ENCODE measurements at places on chromosomes 3 and 15. TPM values are rescaled to one million over a fixed set of nuclear protein-coding genes. Genes with fewer than 3 reads are reported as not detected.

Gene NUP210
- total RNA-seq = 148 TPM

Gene ARL14
- not detected for total RNA-seq

Gene ACKR2
- total RNA-seq = 0.42 TPM

Gene SLC15A2
- total RNA-seq = 0.49 TPM

Gene CCR4
- 27.9 TPM for total RNA-seq

Gene IL5RA
- not detected for total RNA-seq

Gene BCHE
- not detected for total RNA-seq

Gene KLHL40
- not detected for total RNA-seq

Gene ZMYND10
- 0.54 TPM for total RNA-seq

- DNase-seq = no peak
Observed at GRCh38 chr3:56005196-56005805, 463.0 kb downstream of the ERC2 start.

DNA sequence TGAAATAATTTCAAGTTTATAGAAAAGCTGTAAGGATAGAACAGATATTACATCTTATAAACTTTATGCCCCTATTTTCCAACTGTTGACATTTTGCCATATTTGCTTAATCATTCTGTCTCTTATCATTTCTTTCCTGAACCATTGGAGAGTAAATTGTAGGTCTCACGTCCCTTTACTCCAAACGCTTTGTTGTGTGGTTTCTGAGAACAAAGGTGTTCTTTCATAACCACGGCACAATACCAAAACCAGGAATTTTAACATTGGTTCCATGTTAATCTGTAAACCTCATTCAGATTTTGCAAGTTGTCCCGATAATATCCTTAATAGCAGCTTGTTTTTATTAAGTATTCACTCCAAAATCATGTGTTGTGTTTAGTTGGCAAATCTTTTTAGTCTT lies 134.8 kb downstream of the AKAP13 start:
- DNase-seq = no peak

DNA sequence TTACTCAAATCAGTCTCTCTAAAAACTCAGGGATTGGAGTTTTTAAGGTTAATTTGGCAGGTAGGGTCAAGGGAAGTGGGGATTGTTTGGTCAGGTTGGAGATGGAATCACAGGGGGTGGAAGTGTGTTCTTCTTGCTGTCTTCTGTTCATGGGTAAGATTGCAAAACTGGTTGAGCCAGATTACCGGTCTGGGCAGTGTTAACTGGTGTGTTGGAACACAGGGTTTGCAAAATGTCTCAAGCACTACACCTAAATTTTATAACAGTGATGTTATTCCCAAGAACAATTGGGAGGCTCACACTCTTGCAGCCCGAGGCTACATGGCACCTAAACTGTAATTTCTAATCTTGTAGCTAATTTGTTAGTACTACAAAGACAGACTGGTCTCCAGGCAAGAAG lies 425.4 kb downstream of the PLOD2 start:
- DNase-seq = no peak

DNA sequence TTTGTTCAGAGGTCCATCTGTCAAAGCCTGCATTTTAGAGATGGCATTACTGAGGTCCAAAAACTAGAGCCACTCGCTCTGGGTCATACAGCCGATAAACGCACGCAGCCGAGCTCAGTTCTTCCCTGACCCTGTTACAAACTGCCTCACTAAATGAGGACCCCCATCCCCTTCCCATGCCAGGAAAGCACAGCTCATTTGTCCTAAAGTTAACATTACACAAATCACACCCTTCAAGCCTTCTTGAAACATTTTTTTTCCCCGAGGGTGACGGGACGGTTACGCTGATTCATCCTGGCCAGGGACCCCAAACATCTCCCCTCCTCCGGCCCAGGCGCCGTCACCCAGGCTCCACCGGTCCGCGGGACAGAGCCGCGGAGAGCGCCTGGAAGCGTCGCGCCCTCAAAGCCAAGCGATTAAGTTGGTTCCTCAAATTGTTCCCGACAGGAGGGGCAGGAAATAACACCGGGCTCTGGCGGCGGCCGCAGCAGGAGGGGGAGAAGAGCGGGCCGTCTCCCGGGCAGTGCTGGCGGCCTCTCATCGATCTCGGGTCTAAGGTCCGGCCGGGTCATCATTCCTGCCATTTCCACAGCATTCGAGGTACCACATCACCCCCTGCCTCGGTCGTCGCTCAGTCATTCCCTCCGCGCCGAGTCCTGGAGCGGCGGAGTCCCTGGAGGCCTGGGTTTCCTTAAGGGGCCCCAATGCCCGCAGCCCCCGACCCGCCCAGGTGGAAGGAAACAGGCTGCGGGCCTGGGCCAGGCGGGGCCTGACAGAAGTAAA lies 619 bp upstream of the CMTM8 start:
- no peak for DNase-seq

DNA sequence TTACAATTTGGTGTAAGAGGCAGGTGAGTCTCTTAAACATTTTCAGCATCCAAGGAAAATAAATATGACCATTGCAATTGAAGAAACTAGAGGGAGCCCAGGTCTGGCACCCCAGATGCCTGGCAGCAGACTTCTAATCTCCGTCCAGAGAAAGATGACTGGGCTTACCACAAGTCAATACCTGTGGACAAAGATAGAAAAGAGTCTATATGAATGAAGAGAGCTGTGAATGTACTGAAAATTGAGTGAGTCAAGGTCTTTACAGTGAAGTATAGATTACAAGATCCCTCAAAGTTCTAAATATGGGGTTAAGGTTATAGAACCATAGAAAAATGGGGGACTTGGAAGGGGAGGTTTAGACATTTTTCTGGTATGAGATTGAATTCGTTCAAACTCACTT lies 827.4 kb upstream of the NR2F2 start:
- DNase-seq = no peak

DNA sequence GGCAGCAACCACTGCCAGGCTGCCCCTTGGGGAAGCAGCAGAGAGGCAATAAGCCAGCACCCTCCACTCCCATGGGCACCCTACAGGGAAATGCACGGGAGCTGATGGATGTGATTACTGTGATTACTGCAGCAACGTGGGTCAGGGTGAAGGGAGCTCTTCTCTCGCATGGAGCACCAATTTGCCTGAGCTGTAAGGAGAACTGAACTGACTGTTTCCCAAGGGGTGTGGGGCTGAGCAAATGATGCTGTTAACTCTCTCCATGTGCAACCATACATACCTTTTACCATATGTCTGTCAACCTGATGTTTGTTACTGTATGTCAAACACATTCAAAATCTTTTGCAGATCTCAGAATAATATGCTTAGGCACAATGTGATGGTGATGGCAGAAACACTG lies 680.6 kb downstream of the SQOR start:
- DNase-seq = no peak

DNA sequence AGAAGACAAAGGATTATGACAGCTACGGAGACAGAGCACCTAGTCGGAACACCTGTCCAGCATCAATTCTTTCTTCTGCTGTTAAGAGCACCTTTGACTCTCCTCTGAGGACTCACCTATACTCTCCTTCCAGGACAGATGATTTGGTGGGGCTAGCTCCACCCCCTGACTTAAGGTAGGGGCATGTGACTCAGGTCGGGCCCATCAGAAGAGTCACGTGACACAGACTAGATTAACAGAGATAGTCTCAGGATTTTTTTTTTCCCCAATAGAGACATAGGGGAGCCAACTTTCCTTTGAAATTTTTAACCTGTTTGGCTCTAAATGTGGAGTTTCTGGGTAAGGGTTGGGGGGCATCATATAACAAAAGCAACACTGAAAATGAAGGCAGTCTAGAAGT lies 11.4 kb upstream of the WNT5A start:
- DNase-seq = no peak

- no peak for DNase-seq
Observed at GRCh38 chr3:308597-309321, 112.2 kb downstream of the CHL1 start.

DNA sequence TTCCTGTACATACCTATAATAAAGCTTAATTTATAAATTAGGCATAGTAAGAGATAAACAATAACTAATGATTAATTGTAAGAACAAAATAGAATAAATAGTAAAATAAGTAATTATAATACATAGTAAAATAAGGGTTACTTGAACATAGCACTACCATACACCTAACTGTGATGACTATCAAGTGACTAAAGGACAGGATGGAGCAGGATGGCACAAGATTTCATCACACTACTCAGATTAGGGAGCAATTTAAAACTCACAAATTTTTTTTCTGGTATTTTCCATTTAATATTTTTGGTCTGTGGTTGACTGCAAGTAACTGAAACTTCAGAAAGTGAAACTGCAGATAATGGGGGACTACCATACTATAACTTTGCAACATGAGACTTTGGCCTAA lies 14.8 kb downstream of the RFX7 start:
- DNase-seq = no peak

DNA sequence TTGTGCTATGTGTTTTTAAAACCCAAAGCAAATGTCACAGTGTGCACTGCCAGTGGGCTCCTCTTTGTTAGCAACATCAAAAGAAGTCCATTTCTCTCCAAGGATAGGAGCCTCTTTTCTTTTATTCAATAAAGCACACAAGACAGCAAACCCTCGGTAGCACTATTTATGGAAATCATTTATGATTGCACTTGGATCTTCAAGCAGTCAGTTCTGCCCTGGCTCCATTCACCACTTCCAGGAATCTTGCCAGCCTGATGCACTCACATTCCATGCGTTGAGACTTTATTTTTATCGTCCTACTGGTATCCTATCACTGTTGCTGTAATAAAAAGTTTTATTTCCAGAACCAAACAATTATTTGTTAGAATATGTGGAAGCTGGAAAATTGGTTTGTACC lies 412.1 kb downstream of the TBL1XR1 start:
- no peak for DNase-seq

GRCh38 chr3:172339892-172340291 lies 108.4 kb downstream of the GHSR start:
- DNase-seq = no peak

GRCh38 chr15:56492791-56493555 lies 28.0 kb upstream of the MNS1 start:
- DNase-seq = no peak

GRCh38 chr3:58585005-58585786 lies 8.0 kb upstream of the FAM107A start:
- DNase-seq = peak; percentile 79

GRCh38 chr3:172307141-172307560 lies 141.1 kb downstream of the GHSR start:
- no peak for DNase-seq

DNA sequence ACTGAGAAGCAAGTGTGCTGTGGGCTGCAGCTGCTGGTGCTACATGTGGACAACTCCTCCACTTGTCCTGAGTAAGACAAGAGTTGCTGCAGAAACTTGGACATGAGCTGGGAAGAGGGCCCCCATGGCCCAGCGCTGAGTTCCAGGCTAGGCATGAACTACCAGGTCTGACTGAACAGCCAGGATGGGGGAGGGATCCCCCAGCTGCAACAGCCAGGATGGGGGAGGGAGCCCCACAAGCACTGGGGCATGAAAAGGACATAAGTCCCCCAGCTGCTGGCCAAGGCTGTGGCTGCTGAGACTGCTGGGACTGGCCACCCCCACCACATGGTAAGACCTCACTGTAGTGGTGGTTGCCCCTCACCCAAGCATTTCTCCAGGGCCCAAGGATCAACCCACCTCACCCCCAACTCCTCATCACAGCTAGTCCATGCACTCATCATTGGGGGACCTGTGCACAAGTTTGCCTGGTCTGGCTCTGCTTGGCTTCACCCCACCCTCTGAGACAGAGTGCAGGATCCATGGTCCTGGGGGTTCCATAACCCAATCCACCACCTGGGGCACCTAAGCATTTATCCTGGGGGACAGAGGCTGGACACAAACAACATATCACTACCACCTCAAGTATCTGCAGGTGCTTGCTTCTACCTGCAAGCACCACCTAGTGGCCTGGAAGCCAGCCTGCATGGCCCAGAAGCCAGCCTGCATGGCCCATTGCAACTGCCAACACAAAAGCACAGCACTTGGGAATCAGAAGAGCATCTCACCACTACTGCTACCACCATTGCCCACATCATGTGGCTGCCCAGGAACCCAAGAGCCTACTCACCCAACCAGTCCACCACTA lies 84.5 kb upstream of the STT3B start:
- DNase-seq = peak; percentile 50

GRCh38 chr15:65724464-65725215 lies 67.5 kb downstream of the DENND4A start:
- DNase-seq = no peak

DNA sequence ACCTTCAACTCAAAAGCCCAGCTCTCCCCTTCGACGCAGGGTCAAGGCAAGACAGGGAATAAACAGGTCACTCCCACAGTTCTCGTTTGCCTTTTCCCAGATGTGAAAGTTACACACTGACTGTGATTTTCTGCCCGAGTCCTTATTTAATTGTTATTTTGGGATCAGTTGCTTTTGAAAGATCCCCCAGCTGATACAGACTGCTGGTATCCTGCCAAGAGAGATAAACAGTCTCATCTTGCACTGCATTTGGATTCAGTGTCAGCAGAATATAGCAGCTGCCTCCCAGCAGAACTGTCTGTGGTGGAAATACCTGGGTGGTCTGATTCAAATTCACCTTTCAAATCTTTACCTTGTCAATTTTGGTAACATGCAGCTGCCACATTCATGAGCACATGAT lies 56.0 kb upstream of the FAM3D start:
- no peak for DNase-seq

- DNase-seq = no peak
Observed at GRCh38 chr3:128283421-128283820, 130.1 kb downstream of the EEFSEC start.

- DNase-seq = no peak
Observed at GRCh38 chr15:24752354-24752753, 76.8 kb downstream of the NPAP1 start.

DNA sequence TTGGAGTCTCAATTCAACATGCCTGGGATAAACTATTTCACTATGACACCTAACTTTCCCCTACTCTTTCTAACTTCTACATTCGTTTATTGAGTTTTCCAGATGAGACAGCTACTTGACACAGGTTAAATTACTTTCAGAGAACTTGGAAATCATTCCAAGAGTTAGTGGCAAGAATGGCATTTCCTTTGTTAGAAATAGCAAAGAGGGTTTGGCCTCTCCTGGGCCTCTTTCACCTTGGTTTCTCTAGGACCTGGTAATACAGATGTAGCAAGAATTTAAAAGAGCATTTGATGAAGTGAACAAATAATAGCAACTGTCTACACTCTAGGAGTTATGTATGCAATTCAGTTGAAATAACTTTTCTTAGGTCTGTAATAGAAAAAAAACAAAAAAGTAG lies 748.9 kb downstream of the MECOM start:
- no peak for DNase-seq

DNA sequence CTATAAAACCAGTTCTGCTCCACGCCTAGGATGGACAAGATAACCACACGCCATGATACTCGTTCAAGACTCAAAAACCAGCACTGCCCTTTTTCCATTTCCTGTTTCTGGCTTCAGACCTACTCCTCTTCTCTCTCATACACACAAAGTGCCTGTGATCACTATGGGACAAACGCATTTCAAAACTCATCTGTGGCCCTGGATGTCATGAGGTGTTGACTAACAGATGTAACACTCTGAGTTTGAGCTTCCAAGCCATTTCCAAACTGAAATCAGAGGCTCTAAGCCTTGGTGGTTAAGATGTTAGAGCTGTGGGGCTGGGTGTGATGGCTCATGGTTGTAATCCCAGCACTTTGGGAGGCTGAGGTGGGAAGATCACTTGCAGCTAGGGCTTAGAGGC lies 55.7 kb upstream of the LMOD3 start:
- no peak for DNase-seq
